Mucosa of gallbladder (tissue), 1 donor: ENCODE measurements at places on chromosomes 7 and 10. TPM values are rescaled to one million over a fixed set of nuclear protein-coding genes. Genes with fewer than 3 reads are reported as not detected.

PTPRZ1 gene
- total RNA-seq: 2.2 TPM

LBX1 gene
- total RNA-seq: not detected

PTEN gene
- total RNA-seq: 89.9 TPM

PNLIPRP3 gene
- total RNA-seq: not detected

PGAM2 gene
- 12.9 TPM for total RNA-seq

PCGF6 gene
- total RNA-seq: 5.2 TPM

DDC gene
- total RNA-seq: 1.7 TPM

FBXO24 gene
- 1.6 TPM for total RNA-seq

FAM20C gene
- total RNA-seq: 99.2 TPM

C10orf67 gene
- 0.14 TPM for total RNA-seq

MXI1 gene
- 58.8 TPM for total RNA-seq
